ENCODE measurements at places on chromosomes 3 and 15. TPM values are rescaled to one million over a fixed set of nuclear protein-coding genes. Genes with fewer than 3 reads are reported as not detected.

DNA sequence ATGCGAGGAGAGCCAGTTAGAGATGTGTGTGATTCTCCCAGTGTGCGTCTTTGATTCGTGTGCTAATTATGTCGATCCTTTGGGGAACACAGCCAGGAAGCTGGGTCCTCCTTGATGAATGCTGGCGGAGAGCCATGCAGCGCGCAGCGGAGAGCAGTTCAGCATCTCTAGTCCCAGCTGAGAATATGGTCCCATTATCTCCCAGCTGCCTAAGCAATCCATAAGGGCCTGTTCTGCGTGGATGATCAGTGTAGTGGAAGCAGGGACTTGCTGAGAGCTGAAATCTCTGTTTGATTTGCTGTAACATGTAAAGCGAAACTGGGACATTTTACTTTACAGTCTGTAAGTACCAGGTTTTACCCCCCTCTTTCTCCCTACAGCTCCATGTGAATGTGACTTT lies 412.7 kb downstream of the CNTN4 start:
- DNase-seq = no peak

DNA sequence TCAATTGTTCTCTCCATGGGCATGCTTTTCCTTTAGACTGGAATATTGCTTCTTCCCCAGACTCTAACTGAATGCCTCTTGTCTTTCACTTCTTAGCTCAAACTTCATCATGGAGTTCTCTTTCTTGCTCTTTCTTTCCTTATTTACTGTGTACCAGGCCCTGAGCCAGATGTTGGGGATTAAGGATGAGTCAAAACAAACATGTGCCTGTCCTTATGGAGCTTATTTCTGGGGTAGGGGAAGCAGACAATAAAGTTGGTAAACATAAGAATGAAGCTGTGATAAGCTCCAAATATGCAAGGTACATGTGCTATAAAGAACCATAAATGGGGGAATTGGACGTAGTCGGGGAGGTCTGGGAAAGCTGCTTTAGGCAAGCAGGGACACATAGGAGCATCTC lies 145.8 kb downstream of the ALDH1A2 start:
- no peak for DNase-seq

DNA sequence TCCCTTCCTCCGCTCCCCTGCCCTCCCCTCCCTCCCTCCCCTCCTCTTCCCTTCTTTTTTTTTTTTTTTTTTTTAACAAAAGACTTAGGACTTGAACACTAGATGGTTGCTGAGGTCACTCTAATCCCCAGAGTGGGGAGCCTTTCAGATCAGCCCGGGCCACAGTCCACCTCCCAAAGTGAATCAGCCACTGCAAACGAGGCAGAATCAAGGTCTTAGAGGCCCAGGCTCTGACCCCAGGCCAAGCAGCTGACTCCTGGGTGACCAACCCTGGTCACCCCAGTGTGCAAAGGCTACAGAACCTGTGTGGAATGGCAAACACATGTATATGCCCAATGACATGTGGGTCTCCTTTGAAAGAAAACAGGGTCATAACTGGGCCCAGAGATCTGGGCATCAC lies 18.3 kb upstream of the EHD4 start:
- no peak for DNase-seq

- no peak for DNase-seq
These were observed 22.0 kb upstream of the FRMD4B start for GRCh38 chr3:69407908-69408307.

DUOX1 gene
- total RNA-seq = under 0.01 TPM

TTLL13 gene
- not detected for total RNA-seq

ITPKA gene
- total RNA-seq = 14.2 TPM

- DNase-seq = peak; percentile 55
These were observed 81.6 kb downstream of the LRRC49 start for GRCh38 chr15:70974004-70974832.

Measured in LHCN-M2 (cell line).